Liver (tissue), 10 donors: ENCODE measurements at places on chromosomes 6 and 20. TPM values are rescaled to one million over a fixed set of nuclear protein-coding genes. Genes with fewer than 3 reads are reported as not detected.
A peak's percentile ranks its signal among the peaks of the same experiment; 100 is the strongest.

Gene SLC2A10
- 38.9 TPM for polyA plus RNA-seq

Gene CD24
- 15.0 TPM for polyA plus RNA-seq

Gene MAPK13
- polyA plus RNA-seq, result 3.2 TPM

DNA sequence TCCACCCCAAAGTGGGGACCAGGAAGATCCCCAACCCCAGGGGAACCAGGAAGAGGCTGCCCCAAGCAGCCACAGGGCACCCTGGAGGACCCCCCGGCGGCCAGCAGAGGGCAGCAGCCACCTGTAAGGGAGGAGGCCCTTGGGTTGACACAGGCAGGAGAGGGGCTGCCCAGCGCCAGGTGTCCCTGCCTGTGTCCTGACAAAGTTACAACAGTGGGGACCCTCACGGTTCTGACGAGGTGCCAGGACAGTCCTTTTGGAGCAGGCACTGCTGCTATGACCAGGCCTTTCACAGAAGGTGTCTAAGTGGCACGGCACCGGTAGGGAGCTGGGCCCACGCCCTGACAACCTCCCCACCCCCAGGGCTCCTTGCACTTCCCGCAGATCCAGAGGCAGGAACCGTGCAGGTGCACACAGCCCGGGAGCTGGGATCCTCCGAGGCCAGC is 176.7 kb downstream of the BMP7 start:
- peak; percentile 76 for DNase-seq
- no peak overlapping the region for H3K27ac ChIP-seq
- no peaks in the 10 kb centered on the region for H3K36me3 ChIP-seq
- H3K4me1 ChIP-seq, result no peaks in the 10 kb centered on the region

GRCh38 chr20:4113615-4114603 is 98.6 kb upstream of the RNF24 start:
- DNase-seq, result peak; percentile 60
- H3K4me1 ChIP-seq, result no peaks in the 10 kb centered on the region
- H3K27ac ChIP-seq, result no peak overlapping the region
- H3K36me3 ChIP-seq, result no peaks in the 10 kb centered on the region
